Activated CD4-positive, alpha-beta T cell treated with anti-CD3 and anti-CD28 coated beads, Interleukin-2, amount 50 U/mL, for 16 hours (primary cell): ENCODE measurements at places on chromosomes 3 and 15.

DNA sequence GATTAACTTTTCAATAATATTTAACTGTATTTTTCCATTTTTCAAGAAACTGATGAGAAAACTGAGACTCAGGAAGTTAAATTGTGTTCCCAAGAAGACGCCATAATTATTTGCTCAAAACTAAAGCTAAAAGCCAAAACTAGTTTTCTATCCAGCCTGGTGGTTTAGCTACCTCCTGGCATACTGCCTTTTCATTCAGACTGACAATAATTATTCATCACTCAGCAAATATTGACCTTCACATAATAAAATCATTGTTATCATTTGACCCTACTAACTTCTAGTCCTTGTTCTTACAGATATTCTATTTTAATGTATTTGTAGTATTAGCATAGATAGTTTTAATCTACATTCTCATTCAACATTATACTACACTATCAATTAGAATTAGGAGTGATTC lies 210.6 kb upstream of the GADL1 start:
- no peak for DNase-seq

DNA sequence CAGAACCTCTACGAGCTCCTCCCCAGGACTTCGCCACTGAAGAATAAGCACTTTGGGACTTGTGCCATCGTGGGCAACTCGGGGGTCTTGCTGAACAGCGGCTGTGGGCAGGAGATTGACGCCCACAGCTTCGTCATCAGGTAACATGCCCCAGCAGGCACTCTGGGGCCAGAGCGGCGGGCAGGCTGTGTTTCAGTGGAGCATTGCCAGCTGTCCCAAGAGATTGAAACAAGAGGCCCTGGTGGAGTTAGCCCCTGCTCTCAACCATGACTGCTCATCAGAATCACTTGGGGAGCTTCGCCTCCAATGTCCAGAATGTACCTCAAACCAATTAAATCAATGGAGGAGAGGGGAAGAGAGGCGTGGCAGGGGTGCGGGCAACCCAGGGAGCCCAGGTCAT lies 44.8 kb downstream of the ST8SIA2 start:
- DNase-seq = no peak

GRCh38 chr3:45987368-45988291 lies 8.0 kb downstream of the FYCO1 start:
- DNase-seq = no peak

GRCh38 chr15:43199945-43200488 lies 14.8 kb downstream of the CCNDBP1 start:
- DNase-seq = no peak

DNA sequence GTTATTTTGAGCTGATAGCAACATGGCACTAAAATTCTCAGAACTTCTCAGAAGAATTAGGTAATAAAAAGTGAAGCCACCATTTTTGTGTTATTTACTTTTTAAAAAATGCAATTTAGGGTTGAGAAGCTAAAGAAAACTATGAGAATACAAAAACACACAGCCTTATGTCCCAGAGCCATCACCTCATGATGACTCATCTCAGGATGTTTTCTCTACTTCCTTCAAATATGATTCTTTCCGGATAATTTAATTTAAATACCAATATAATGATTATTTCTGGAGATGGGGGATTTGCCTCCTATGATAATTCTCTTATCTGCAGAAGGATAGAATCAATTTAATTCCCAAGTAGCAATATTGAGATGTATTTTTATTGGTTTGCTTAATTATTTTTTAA lies 105.6 kb upstream of the BFSP2 start:
- DNase-seq = no peak

GRCh38 chr15:81326466-81327212 lies 2.7 kb upstream of the STARD5 start:
- no peak for DNase-seq

DNA sequence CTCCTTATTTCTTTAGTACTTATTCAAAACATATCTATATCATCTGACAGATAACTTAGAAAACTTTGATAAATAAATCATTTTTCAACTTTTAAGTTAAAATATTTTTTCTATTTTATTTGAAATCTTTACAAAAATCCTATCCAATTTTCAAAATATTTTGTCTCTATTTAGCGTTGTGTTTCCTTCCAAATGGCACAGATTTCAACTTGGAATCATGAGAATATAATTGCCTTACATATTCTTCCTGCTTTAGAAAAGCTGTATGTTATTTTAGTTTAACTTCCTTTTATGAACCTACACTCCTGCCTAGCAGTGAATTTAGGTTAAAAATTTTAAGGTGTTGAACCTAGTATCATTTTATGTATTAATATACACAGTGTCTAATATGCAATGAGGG lies 38.2 kb downstream of the BCHE start:
- no peak for DNase-seq

- no peak for DNase-seq
Measured at GRCh38 chr3:32592696-32593353, 22.2 kb upstream of the DYNC1LI1 start.

GRCh38 chr3:147773116-147773630 lies 364.0 kb downstream of the ZIC1 start:
- DNase-seq = no peak

GRCh38 chr3:146218880-146219866 lies 31.7 kb downstream of the PLSCR4 start:
- peak; percentile 25 for DNase-seq

DNA sequence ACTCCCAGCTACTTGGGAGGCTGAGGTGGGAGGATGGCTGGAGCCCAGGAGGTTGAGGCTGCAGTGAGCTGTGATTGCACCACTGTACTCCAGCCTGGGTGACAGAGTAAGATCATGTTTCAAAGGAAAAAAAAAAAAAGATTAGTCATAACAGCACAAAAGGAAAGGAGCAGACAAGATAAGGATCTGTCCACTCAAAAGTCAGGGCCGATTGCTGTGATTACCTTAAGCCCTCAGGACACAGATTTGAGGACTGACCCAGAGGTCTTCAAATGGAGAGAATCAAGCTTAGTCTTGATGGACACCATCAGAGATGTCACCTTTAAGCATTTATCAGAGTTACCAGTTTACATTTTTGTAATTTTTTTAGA lies 23.9 kb upstream of the HEG1 start:
- no peak for DNase-seq

DNA sequence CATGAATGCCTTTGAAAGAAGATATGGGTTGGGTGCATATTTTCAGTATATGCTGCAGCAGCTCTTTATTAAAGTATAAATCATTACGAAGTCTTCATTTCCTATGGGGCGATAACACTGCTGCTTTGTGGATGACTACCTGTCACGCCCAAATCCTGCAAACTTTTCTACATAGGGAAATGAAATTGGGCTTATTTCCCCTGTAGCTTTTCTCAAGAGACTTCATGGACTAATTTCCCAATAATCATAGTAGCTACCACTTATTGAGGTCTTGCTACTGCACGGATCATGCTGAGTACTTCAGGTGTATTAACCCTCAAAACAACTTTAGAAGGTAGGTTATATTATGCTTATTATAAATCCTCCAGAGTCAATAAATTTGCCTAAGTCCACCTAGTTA lies 8.0 kb downstream of the TGFBR2 start:
- DNase-seq = no peak

- DNase-seq = no peak
Measured at GRCh38 chr3:53939086-53939582, 47.5 kb upstream of the SELENOK start.

- no peak for DNase-seq
Measured at GRCh38 chr15:51874751-51875644, 45.5 kb downstream of the TMOD3 start.

GRCh38 chr3:116667791-116668190 lies 41.8 kb upstream of the TUSC7 start:
- DNase-seq = no peak
